ENCODE measurements at places on chromosomes 3 and 15.
A peak's percentile ranks its signal among the peaks of the same experiment; 100 is the strongest.

GRCh38 chr3:120364101-120364500 is 14.9 kb upstream of the LRRC58 start:
- DNase-seq, result no peak

DNA sequence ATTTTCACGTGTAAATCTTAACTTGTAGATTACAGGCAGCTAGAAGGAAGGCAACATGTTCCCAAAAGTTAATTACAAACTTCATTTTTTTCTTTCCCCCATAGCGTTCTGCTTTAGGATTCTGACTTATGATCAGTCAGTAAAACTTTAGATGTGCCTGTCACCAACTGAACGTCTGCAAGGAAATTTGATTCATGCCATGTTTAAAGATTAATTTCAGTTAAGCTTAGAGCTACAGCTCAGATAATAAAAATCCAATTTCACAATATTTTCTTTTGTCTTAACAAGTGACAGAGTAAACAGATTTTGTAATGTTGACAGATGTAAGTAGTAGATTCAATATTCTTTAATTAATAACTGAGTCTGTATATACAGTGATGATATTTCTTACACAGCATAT is 253.1 kb downstream of the NFKBIZ start:
- DNase-seq, result no peak

DNA sequence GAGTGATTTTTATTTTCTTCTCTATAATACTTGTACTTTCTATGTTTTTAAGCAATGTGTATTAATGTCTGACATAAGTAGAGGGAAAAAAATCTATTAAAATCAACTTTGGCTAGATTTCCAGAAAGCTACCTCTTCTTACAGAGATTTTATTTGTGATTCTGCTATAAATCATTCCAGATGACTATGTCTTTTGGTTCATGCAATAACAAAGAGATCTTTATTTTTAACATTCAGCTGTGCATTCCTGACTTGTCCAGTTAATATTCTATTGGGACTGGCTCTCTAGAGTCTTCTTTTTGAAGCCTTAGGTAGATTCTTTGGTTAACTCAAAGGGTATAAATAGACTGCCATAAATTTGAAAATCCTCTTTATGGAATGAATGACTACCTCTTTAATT is 74.3 kb upstream of the ARPP21 start:
- no peak for DNase-seq

GRCh38 chr3:114114719-114115118 is 58.2 kb downstream of the QTRT2 start:
- DNase-seq, result no peak

DNA sequence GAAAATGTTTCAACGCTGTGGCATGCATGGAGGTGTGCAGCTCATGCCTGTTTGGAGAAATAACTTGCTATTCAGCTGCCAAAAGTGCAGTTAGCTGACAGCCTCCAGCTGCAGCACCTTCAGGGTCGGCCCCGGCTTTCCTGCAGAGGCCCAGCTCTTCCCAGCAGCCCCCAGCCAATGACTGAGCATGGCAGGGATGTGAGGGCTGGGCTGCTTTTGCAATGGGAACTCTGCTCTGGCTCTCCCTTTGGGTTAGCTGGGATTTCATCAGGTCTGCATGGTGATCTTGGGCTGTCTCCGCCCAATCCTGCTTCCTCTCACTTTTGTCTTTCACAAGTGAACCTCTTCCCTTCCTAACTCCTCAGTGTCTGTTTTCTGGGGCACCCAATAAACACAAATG is 396.6 kb downstream of the EPHB1 start:
- no peak for DNase-seq

DNA sequence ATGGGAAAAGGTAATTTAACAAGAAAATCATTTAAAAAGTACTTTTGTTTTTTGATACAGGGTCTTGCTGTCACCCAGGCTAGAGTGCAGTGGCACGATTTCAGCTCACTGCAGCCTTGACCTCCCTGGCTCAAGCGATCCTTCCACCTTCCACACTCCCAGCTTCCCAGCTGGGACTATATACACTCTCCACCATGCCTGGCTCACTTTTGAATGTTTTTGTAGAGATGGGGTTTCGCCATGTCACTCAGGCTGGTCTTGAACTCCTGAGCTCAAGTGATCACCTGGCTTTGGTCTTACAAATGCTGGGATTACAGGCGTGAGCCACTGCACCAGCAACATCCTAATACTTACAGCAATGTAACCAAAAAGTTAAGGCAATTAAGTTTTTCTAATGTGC is 3.5 kb upstream of the ZBTB11 start:
- no peak for DNase-seq

- DNase-seq, result no peak
These were observed 1.1 kb downstream of the NOX5 start for GRCh38 chr15:69015591-69015990.

DNA sequence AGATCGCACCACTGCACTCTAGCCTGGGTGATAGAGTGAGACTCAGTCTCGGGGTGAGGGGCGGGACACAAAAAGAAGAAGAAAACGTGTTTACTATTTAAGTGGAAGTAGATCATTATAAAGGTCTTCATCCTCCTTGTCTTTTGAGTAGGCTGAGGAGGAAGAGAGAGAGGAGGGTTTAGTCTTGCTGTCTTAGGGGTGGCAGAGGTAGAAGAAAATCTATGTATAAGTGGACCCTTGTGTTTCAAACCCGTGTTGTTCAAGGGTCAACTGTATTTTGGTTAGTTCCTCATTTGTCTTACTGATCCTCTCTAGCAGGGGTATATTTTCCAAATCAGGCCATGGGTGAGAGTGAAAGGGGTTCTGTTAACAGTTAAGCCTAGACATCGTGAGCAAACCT is 40.1 kb downstream of the TRIM71 start:
- DNase-seq, result peak; percentile 57

GRCh38 chr3:140816372-140817195 is 125.1 kb upstream of the SLC25A36 start:
- peak; percentile 50 for DNase-seq

DNA sequence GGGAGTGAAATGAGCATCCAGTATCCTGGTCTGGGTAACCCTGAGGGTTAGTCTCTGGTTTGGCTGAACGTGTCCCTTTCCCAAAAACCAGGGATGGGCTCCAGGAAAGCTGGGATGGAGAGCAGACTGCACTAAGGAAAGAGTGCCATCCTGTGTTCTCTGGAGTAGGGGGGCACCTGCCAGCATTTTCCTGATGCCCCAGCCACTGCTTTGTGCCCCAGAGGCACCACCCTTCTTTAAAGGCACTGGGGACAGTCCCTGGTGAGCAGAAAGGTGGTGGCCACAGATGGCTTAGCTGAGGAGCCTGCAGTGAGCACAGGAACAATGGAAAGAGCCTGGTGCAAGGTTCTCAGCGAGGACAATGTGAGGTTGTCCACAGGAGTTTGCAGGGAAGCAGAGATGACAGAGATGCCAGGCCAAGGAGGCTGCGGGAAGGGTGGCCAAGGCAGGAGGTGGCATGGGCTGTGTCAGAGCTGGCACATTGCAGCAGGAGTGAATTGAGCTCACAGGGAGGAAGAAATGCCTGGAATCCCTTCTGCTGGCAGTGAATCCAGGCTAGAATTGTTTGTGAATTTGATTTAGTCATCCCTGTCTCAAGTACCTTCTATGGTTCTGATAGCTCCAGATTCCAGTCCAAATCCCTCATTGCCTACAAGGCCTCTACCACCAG is 39.9 kb downstream of the AMOTL2 start:
- DNase-seq, result no peak

GRCh38 chr3:62361261-62361660 is 12.1 kb downstream of the FEZF2 start:
- no peak for DNase-seq

GRCh38 chr3:57851304-57851703 is 95.2 kb downstream of the SLMAP start:
- DNase-seq, result no peak

- DNase-seq, result no peak
These were observed 30.8 kb downstream of the LAMP3 start for GRCh38 chr3:183131735-183132134.

GRCh38 chr15:70361106-70361505 is 263.4 kb upstream of the TLE3 start:
- no peak for DNase-seq

- no peak for DNase-seq
These were observed 21.0 kb downstream of the RARB start for GRCh38 chr3:25448750-25449692.

DNA sequence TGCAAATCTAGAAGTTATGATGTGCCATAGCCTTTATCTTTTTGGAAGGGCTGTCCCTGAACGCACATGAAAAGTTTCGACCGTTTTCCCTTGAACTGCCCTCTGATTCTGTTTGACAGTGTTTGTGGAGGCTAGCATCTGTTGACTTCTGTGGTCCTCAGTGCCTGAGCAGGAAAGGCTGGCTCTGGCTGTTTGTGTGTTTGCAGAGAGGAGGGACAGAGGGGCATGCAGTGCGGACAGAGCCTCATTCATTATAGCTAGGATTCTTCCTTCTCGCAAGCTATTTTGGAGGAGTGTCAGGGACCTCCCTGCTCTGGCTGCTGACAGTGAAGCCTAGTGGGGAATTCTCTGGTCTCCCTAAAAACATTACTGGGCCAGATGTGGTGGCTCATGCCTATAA is 64.5 kb downstream of the CDAN1 start:
- no peak for DNase-seq

- DNase-seq, result no peak
These were observed 269.2 kb downstream of the PDCD6IP start for GRCh38 chr3:34067536-34068051.

GRCh38 chr15:71844916-71845315 is 34.6 kb downstream of the NR2E3 start:
- DNase-seq, result no peak

- DNase-seq, result peak; percentile 90
These were observed 9.7 kb upstream of the EIF1B start for GRCh38 chr3:40299721-40300335.

DNA sequence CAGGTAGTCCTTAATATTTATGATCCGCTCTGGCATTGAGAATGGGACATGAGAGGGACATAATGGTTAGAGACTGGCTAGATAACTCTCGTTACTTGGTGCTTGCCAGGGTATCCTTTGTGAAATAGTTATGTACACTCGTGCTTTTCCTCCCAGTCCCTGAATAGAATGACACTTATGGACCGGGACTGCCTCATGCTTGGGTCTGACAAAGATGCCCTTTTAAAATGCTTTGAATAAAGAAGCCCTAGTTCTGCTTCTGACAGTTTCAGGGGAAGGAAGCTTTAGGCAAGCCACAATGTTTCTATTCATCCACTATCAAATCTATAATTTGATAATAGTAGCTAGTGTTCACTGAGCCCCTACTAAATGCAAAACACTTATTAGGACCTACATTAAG is 29.4 kb downstream of the POLR2M start:
- DNase-seq, result no peak

DNA sequence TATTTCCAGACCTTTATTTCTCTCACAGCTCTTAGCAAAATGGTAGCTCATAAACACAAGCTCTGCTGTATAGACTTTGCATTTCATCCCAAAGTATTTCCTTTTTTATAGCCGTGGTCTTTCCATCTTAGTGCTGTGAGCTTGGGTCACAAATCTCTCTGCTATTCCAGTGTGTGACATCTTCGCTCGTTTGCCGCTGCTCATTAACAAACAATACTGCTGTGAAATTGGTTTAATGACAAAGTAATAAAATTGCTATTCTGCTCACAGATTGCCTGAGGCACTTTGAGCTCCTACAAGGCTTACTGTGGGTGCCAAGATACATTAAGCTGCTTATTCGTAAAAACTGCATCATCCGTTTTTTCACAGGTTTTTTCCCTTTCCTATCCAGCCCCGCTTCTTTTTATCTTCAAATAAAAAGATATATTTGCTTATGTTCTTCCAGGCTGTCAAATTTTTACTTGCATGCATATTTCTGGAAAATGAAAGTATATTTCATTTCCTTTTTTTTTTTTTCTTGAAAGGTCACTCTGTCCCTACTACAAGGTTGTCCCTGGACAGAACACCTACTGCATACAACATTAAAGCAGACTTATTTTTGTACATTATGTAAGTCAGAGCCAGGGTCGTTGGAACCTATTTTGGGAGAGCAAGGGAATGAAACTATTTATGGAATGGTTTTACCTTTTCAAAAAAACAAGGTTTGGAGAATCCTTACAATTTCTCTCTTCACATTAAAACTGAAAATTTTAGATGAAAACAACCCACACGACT is 174.5 kb downstream of the MEIS2 start:
- DNase-seq, result no peak

GRCh38 chr15:41978534-41978933 is 6.2 kb upstream of the EHD4 start:
- DNase-seq, result no peak

GRCh38 chr3:53169045-53169831 is 8.2 kb downstream of the PRKCD start:
- peak; percentile 98 for DNase-seq

DNA sequence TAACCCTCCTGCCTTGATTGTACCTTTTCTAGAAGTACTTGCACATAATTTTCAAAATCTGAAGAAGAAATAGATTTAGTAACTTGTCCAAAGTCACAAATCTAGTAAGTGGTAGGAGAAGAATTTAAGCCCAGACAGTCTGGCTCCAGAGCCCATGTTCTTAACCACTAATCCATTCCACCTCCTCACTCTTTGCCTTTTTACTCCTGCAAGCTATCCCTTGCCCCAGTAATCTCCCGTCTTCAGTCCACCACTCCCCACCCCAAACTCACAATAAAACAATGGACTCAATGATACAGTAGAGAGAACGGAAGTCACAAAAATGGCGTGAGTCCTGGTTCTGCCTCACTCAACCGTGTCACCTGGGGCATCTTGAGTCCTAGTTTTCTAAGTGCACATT is 48.7 kb downstream of the SETMAR start:
- DNase-seq, result no peak

GRCh38 chr3:135987661-135988060 is 22.1 kb downstream of the PPP2R3A start:
- DNase-seq, result no peak

- DNase-seq, result no peak
These were observed 118.8 kb downstream of the ECT2 start for GRCh38 chr3:172869368-172869771.

DNA sequence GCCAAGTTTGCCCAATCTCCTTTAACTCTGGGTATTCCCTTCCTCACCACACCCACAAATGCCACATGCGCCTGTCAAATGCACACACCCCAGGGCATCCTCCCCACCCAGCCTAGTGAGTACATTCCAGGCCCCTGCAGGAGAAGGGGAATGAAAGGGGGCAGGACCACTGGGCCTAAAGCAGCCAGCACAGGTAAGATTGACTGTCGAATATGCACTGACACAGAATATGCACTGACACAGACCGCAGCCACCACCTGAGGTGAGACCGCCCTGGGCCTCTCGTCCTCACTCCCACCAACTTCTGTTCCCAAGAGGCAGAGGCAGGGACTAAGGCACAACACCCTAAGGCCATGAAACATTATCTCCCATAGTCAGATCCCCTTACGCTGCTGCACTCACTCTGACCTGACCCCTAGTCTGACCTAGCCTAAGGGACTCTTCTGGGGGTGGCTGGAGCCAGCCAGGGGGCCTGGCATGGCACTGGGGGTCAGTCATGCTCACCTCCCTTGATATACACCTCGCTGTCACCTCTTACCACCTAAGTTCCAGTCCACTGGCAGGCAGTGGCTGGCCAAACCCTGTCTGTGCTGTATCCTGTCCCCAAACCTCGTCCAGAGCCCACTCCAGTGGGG is 10.8 kb downstream of the AP3B2 start:
- no peak for DNase-seq

GRCh38 chr3:31106912-31107311 is 212.5 kb upstream of the GADL1 start:
- DNase-seq, result no peak

GRCh38 chr3:158920371-158920770 is 118.5 kb downstream of the MFSD1 start:
- DNase-seq, result no peak

Measured in NB4 (cell line).